ENCODE measurements at places on chromosomes 4 and X.

GRCh38 chr4:7598939-7599790 is 164.4 kb upstream of the PSAPL1 start:
- peak; percentile 66 for DNase-seq

DNA sequence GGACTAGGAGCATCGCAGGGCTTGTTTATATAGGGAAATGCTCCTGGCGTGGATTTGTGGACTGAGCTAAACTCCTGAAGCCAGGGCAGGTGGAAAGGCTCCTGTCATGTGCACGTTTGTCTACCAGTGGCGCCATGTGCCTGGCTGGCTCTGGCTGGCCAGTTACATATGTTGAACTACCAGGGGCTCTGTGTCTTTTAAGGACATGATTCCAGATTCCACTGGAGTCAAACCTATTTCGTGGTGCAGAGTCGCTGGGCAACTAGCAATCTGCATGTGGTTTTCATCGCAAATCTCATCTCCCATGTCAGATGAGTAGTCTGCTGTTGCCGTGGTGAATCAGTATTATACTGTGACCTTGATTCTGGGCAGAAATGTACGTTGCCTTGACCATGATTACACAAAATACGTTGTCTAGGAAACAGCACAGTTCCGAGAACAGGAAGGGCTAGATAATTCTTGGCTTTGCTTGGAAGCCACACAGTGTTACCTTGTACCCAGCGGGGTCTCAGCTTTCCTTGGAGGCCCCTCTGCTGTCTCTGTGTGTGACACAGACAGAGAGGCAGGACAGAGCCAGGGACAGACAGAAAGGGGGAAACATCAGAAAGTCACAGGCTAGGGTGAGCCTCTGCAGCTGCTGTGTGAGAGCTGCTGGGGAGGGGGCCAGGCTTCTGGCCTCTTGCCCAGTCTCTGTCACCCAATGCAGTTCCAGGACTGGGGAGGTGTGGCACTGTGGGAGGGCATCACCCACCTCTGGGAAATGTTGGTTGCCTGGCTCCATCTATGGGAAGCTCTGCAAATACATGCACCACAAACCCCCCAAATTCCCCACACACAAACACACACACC is 19.2 kb downstream of the PNMA6E start:
- no peak for DNase-seq

GRCh38 chrX:20011608-20012007 is 20.7 kb upstream of the BCLAF3 start:
- DNase-seq: no peak

DNA sequence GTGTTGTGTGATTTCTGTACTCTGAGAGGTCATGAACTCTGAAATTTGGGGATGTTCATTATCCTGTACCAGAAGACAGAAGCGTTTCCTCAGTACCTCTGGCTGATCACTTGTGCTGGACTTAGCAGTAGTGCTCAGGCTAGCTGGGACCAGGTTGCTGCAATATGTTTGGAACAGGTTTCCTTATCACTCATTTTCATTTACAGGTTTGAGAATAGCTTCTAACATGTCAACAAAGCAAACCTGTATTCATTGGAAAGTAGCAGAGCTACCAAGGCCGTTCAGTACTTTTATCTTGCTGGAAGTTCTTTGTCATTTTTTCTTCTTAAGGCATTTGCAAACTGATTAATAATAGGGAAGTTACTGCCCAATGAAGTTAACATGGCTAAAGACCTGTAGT is 242.9 kb upstream of the ANKRD50 start:
- no peak for DNase-seq

GRCh38 chr4:86560447-86560846 is 33.7 kb upstream of the PTPN13 start:
- no peak for DNase-seq

GRCh38 chrX:118026631-118027030 is 90.0 kb downstream of the KLHL13 start:
- no peak for DNase-seq

DNA sequence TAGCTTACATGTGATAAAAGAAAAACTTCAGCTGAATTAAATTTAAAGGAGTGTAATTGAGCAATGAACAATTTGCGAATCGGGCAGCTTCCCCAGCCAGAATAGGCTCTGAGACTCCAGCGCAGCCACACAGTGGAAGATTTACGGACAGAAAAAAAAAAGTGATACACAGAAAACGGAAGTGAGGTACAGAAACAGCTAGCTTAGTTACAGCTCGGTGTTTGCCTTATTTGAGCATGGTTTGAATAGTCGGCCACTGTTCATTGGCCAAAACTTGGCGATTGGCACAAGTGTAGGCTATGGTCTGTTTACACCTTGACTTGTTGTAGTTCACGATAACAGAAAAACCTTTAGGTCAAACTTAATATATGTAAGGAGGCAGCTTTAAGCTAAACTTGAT is 16.7 kb upstream of the SUPT20HL1 start:
- no peak for DNase-seq

GRCh38 chrX:78321809-78322208 is 5.6 kb downstream of the CYSLTR1 start:
- no peak for DNase-seq

GRCh38 chr4:82481506-82481840 is 51.1 kb downstream of the ENOPH1 start:
- no peak for DNase-seq

- DNase-seq: no peak
These were observed 86.8 kb upstream of the FAM241A start for GRCh38 chr4:112058433-112058832.

GRCh38 chr4:186651624-186652023 is 72.0 kb downstream of the FAT1 start:
- DNase-seq: peak; percentile 67

GRCh38 chr4:153075836-153076518 is 128.3 kb upstream of the TRIM2 start:
- no peak for DNase-seq

GRCh38 chr4:115275615-115276014 is 162.2 kb upstream of the NDST4 start:
- no peak for DNase-seq

DNA sequence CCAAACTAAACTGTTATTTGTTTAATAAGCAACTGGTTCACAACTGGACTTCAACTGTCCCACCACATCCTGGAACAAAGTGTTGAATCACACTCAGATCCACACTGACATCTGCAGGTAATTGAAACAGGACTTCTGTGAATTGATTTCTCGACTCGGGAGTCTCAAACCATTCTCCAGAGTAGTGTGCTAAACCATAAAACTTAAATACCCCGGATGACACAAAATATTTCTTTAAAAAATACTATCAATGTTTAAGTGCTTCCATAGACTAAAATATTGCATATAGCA is 95.4 kb upstream of the PLAC1 start:
- DNase-seq: no peak

Data from putamen (tissue), 1 donor.